ENCODE measurements at places on chromosomes 3 and 15. TPM values are rescaled to one million over a fixed set of nuclear protein-coding genes. Genes with fewer than 3 reads are reported as not detected.

Gene ZDHHC23
- 6.1 TPM for total RNA-seq

Gene CCRL2
- total RNA-seq, result 0.84 TPM

GRCh38 chr3:8503871-8504610, 2.4 kb downstream of the LMCD1 start:
- no peak for DNase-seq

DNA sequence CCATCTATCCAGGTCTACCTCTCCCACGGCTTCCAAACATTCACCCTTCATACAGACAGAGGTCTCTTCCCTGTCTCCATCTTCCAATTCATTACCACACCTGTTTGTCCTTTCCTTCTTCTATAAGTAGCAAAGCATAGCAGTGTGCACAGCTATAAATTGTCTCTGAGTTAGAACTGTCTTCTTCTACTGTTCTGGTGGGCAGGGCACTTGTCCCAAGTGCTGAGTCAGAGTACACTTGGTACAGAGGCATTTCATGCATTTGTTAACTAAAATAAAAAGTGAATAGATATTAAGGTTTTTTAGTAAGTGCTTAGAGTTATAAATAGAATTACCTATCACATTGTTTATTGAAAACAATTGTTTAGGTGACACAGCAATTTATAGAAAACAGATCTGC, 150.1 kb upstream of the CCDC54 start:
- no peak for DNase-seq

- no peak for DNase-seq
These were observed 4.0 kb upstream of the TBC1D21 start for GRCh38 chr15:73869216-73869995.

GRCh38 chr3:49673121-49673714, 933 bp upstream of the APEH start:
- DNase-seq, result no peak

GRCh38 chr3:44885618-44886017, 11.2 kb downstream of the TGM4 start:
- no peak for DNase-seq

GRCh38 chr15:42159381-42160015, 3.1 kb upstream of the PLA2G4F start:
- no peak for DNase-seq

DNA sequence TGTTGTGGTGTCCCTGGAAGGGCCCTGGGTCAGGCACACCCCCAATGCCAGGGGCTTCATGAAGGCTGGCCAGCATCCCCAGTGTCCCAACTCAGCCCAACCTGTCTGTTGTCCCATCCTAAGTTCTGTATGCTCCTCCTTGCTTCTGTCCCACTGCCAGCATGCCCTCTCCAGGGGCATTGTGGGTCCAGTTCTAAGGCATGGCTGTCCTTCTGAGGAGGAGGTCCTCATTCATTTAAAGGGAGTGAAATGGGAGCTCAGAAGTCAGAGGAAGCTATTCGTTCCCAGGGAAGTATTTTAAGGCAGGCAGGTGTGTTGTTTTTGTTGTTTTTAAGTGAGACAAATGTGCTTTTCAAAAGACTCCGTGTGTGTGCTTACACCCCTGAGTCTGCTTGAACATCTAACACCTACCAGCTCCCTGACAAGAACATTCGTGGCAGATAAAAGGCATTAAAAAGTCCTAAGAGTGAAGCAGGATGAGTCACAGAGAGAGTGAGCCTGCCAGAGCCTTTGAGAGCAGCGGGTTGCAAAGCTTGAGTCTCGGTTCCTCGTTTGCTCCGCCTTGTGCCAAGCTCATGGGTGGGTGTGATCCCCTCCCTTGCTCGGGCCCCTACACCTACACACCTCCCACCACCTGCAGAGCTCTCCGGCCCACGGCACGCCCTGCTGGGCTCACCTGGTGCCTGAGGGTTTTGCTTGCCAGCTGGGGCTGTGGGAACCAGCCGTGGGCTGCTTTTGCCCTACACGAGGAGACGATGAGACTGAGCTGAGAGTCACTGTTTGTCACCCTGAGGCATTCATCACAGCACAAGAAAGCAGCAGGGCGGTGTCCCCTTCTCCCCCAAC, 183.4 kb upstream of the TOPAZ1 start:
- no peak for DNase-seq
